ENCODE measurements at places on chromosomes 4 and X.

GRCh38 chr4:101421386-101421785, 74.1 kb upstream of the PPP3CA start:
- no peak for DNase-seq
- H3K4me1 ChIP-seq, result peaks cover 13% of the 10 kb centered on the region
- H3K27me3 ChIP-seq, result peaks cover 2% of the 10 kb centered on the region
- H3K36me3 ChIP-seq, result no peaks in the 10 kb centered on the region

DNA sequence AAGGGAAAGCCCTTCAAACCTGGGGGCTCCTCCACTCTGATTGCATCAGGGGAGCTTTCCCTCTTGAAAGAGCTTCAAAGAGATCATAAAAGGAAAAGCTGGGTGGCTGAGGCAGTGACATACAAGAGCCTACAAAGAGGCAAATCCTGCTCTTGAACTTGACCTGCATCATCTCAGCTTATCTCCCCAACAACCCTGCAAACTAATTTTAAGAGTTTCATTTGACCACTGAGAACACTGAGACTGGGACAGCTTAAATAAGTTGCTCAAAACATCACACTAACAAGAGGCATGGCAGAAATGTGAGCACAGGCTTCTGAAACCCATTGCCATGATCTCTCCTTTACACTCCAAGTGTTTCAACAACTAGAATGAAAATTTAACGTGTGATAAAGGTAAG, 101.6 kb upstream of the PPARGC1A start:
- H3K4me3 ChIP-seq, result no peak overlapping the region
- H3K27me3 ChIP-seq, result peaks cover 12% of the 10 kb centered on the region
- H3K4me1 ChIP-seq, result no peaks in the 10 kb centered on the region

DNA sequence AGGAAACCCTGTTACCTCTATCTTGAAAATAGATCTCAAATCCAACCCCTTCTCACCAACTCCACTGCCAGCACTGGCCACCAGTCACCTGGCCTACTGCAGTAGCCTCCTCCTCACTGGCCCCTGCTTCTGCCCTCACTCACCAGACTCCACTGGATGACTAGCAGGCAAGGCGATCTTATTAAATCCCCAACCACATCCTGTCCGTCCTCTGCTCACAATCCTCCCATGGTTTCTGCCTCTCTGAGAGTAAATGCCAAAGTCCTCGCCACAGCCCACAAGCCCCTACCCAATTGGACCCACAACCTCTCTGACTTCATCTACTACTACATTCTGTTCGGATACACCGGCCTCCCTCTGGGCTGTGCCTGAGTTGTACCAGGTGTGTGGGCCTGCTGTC, 5.4 kb upstream of the PIM2 start:
- no peak overlapping the region for H3K27ac ChIP-seq
- H3K4me1 ChIP-seq, result peaks cover 12% of the 10 kb centered on the region
- no peaks in the 10 kb centered on the region for H3K27me3 ChIP-seq
- H3K36me3 ChIP-seq, result peaks cover 11% of the 10 kb centered on the region
- no peak for DNase-seq
- H3K4me3 ChIP-seq, result no peak overlapping the region

DNA sequence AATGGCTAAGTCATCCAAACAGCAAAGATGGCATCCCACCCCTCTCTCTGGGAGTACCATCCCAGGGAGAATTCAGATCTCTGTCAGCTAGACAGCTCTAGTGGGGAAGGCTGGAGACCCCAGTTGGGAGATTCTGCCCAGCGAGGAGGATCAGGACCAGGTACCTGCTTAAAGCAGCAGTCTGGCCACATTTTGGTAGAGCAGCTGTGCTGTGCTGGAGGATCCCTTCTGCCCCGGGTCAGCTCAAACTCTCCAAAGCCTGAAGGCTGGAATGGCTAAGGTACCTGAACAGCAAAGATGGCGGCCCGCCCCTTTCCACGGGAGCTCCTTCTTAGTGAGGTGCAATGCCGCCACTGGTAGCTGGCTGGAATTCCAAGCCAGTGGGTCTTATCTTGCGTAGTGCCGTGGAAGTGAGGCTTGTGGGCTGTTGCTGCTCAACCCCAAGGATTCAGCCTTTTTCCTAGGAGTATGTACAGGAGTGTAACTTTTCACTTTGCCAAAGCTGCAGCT, 40.1 kb downstream of the SATL1 start:
- no peak for DNase-seq
- H3K27me3 ChIP-seq, result no peaks in the 10 kb centered on the region
- H3K4me1 ChIP-seq, result no peaks in the 10 kb centered on the region
- H3K36me3 ChIP-seq, result no peaks in the 10 kb centered on the region

DNA sequence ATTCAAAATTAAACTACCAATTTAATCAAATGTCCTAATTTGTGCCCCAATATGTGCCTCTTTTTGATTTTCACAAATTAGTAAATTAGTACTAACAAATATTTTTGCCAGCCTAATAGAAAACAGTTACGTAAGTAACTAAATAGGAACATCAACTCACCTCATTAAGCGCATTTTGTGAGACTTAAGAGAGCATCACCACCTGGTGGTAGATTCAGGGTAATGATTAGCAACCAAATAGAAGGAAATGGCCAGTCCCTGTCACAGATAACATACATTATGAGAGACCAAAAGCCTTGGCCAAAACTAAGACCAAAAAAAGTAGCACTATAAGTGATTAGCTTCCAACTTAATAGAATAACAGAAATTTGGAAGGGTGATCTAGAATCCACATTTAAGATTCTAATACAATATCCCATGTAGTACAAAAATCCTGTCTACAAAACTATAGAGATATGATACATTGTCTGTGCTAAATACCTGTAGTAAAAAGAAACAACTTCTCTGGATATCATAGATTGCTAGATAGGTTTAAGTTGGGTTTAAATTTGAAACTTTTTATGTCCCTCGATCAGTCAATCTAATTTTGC, 46.7 kb downstream of the C4orf46 start:
- DNase-seq, result no peak
- no peaks in the 10 kb centered on the region for H3K4me1 ChIP-seq
- no peak overlapping the region for H3K4me3 ChIP-seq
- no peaks in the 10 kb centered on the region for H3K36me3 ChIP-seq
- H3K27me3 ChIP-seq, result peaks cover 11% of the 10 kb centered on the region

DNA sequence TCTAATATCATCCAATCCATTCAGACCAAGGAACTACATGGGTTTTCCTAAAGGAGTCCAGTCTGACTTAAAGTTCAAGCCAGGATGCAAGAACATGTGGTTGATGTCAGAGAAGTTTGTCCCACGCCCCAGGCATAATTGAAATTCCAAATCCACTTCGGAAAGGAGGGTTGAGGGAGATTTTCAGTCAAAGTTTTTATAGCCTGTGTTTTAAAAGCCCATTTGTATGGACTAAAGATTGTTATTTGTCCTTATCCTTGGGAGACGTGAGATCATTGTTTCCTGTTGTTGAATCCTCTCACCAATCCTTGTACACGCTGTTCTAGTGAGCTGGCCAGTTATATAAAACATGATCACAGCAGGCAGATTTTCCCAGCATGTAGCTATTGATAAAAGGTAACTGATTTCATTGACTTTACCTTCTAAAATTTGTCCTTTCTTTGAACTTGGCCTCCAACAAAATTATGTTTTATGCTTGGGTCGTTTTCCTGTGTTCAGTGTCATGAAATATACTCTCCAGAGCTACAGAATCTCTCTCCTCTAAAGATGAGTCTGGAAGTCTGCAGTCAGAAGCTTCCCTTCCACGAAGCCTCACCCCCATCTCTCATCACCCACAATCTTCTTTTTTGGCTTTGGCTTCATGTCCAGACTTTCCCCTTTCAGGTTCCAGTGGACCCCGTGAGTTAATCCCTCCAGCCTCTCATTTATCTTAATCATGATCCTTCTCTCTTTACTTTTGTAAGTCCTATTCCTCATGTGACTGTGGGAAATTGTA, 92.9 kb downstream of the ATP10D start:
- H3K27ac ChIP-seq, result peak overlapping the region; percentile 92
- no peak for DNase-seq
- H3K4me3 ChIP-seq, result peak overlapping the region; percentile 23
- no peaks in the 10 kb centered on the region for H3K27me3 ChIP-seq
- peaks cover 31% of the 10 kb centered on the region for H3K4me1 ChIP-seq

GRCh38 chr4:15777697-15778288, 335 bp upstream of the CD38 start:
- H3K4me1 ChIP-seq, result peaks cover 13% of the 10 kb centered on the region
- H3K27ac ChIP-seq, result no peak overlapping the region
- no peaks in the 10 kb centered on the region for H3K36me3 ChIP-seq
- no peak for DNase-seq

GRCh38 chr4:89665662-89666061, 171.3 kb downstream of the SNCA start:
- H3K27ac ChIP-seq, result no peak overlapping the region
- peaks cover 7% of the 10 kb centered on the region for H3K27me3 ChIP-seq
- no peak for DNase-seq
- no peaks in the 10 kb centered on the region for H3K36me3 ChIP-seq

GRCh38 chr4:31156221-31156620, 436.1 kb downstream of the PCDH7 start:
- no peak overlapping the region for H3K27ac ChIP-seq
- no peak overlapping the region for H3K4me3 ChIP-seq
- no peaks in the 10 kb centered on the region for H3K4me1 ChIP-seq
- H3K27me3 ChIP-seq, result no peaks in the 10 kb centered on the region
- H3K36me3 ChIP-seq, result no peaks in the 10 kb centered on the region

DNA sequence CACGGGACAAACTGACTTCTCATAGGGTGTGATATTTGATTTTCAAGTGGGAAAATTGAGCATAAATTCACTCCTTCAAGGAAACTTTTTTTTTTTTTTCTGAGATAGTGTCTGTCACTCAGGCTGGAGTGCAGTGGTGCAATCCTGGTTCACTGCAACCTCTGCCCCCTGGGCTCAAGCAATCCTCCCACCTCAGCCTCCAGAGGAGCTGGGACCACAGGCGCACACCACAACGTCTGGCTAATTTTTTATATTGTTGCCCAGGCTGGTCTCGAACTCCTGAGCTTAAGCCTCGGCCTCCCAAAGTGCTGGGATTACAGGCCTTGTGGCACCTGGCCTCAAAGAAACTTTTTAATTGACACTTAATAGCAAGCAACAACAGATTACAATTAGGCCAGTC, 13.8 kb downstream of the CLDN34 start:
- DNase-seq, result no peak
- H3K4me3 ChIP-seq, result no peak overlapping the region
- H3K36me3 ChIP-seq, result no peaks in the 10 kb centered on the region
- no peaks in the 10 kb centered on the region for H3K4me1 ChIP-seq
- no peak overlapping the region for H3K27ac ChIP-seq

DNA sequence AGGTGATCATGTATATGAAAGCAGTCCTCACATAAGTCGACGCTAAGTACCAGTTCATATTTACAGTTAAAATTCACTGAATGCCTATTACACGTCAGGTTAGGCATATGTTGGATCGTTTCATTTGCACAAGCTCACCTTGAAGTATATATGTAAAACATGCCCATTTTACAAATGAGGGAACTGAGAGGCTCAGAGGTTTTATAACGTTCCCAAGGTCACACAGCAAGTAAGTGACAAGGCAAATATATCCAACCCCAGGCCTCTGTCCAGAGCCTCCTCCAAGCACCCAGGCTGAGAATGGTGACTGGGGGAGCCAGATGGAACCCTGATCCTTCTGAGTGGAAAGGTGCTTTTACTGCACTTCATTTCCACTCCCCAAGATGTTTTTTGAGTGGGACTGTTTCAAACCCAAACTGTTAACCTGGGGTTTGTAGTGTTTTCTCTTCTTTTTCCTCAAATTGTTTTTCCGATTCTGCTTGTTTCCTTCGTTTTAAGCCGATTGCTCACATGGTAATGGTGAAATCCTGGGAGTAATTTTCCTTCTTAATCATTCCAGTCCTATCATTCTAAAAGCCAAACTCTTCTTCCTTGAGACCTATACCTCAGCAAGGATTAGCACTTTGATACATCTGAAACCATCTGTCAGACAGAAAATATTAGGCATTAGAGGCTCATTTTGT, 791 bp downstream of the SMIM20 start:
- DNase-seq, result no peak
- H3K27me3 ChIP-seq, result no peaks in the 10 kb centered on the region
- H3K4me3 ChIP-seq, result peak overlapping the region; percentile 93
- H3K36me3 ChIP-seq, result no peaks in the 10 kb centered on the region
- H3K4me1 ChIP-seq, result peaks cover 17% of the 10 kb centered on the region
- H3K27ac ChIP-seq, result peak overlapping the region; percentile 94

DNA sequence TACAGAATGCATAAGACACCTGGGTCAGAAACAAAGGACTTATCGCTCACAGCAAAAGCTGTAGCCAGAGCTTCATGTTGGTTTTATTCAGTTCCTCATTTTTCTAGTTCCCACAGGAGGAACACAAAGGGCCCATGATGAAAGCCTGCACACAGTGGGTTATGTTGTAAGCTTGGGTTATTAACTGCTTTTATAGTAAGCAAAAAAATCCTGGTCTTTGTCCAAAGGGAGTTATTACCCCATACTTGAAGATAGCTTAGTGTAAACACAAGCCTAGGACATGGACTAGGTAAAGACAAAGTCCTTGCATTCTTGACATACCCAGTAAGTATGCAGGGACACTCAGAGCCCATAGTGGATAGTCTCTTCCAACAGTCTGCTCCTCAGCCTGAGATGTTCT, 11.7 kb downstream of the BBS12 start:
- no peak overlapping the region for H3K27ac ChIP-seq
- H3K4me3 ChIP-seq, result no peak overlapping the region
- H3K4me1 ChIP-seq, result peaks cover 6% of the 10 kb centered on the region
- peaks cover 6% of the 10 kb centered on the region for H3K36me3 ChIP-seq
- H3K27me3 ChIP-seq, result no peaks in the 10 kb centered on the region

- no peaks in the 10 kb centered on the region for H3K27me3 ChIP-seq
- H3K4me1 ChIP-seq, result no peaks in the 10 kb centered on the region
- no peaks in the 10 kb centered on the region for H3K36me3 ChIP-seq
- no peak overlapping the region for H3K4me3 ChIP-seq
- no peak for DNase-seq
- H3K27ac ChIP-seq, result no peak overlapping the region
Observed at GRCh38 chr4:89416960-89417359, 109.4 kb upstream of the GPRIN3 start.

DNA sequence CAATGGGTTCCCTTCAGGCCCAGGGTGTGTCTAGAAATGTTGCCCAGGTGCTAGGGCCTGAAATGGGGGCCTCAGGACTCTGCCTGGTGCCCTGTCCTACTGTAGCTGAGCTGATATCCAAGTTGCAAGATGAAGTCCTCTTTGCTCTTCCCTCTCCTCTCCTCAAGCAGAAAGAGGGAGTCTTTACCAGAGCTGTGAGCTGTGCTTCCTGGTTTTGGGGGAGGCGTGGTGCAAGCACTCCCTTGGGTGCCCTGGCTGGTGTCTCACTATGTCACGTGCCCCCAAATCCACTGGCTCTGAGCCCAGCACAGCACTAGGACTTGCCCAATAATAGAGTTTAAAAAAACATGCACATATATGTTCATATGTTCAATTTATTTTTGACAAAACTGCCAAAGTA, 29.3 kb upstream of the CT47A1 start:
- H3K4me3 ChIP-seq, result no peak overlapping the region
- no peaks in the 10 kb centered on the region for H3K4me1 ChIP-seq
- H3K27ac ChIP-seq, result no peak overlapping the region

- DNase-seq, result no peak
- no peaks in the 10 kb centered on the region for H3K36me3 ChIP-seq
- no peaks in the 10 kb centered on the region for H3K27me3 ChIP-seq
- H3K27ac ChIP-seq, result no peak overlapping the region
- H3K4me3 ChIP-seq, result no peak overlapping the region
- H3K4me1 ChIP-seq, result no peaks in the 10 kb centered on the region
Observed at GRCh38 chr4:43244688-43245382, 352.3 kb downstream of the GRXCR1 start.
